Right atrium auricular region (tissue), 2 donors: ENCODE measurements at places on chromosomes 11 and 22. TPM values are rescaled to one million over a fixed set of nuclear protein-coding genes. Genes with fewer than 3 reads are reported as not detected.

- DNase-seq, result no peak
- no peaks in the 10 kb centered on the region for H3K27me3 ChIP-seq
- no peaks in the 10 kb centered on the region for H3K4me1 ChIP-seq
- H3K4me3 ChIP-seq, result no peak overlapping the region
- peak overlapping the region; percentile 56 for H3K27ac ChIP-seq
Measured at GRCh38 chr22:35882211-35883030, 146.2 kb downstream of the RBFOX2 start.

The MS4A6A gene
- 40.8 TPM for total RNA-seq

DNA sequence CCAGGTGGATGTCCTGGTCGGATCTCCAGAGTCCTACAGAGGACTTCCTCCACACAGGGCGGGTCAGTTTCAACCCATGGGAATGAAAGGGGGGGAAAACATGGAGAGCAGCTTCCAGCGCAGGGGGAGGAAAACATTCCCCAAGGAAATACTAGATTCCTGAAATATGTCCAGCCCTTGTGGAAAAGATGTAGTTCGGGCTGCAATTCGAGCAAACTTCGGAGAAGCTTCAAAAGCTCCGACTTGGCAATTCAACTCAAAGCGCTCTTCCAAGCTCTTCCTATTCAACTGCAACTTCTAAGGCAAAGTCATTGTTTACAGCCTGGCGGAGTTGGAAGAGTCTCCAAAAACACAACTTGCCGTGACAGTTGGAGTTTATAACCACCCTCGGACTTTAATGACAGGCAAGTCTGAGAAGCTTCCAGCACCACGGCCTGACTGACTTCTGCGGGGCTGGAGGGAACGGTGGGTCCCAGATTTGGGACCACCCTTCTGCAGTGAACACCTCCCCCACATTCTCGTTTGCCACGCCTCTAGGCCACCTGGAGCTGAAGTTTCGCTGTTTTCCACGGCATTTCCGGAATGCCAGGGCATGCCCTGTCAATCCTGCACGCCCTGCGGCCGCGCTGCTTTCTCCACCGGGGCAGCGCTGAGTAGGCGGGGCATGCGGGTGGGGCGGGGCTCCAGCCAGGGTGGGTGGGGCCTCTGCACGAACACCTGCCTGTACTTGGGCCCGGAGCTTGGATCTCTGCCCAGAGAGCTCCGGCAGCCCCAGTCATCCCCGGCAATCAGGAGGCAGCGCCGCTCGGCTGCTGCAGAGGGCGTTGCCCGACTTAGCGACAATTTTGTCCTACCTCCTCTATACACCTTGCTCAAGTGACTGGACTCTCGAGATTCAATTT, 49.0 kb upstream of the BIRC3 start:
- peaks cover 11% of the 10 kb centered on the region for H3K4me1 ChIP-seq
- H3K27ac ChIP-seq, result peak overlapping the region; percentile 59
- H3K27me3 ChIP-seq, result no peaks in the 10 kb centered on the region
- DNase-seq, result peak; percentile 65
- no peaks in the 10 kb centered on the region for H3K36me3 ChIP-seq
- H3K4me3 ChIP-seq, result peak overlapping the region; percentile 54

DNA sequence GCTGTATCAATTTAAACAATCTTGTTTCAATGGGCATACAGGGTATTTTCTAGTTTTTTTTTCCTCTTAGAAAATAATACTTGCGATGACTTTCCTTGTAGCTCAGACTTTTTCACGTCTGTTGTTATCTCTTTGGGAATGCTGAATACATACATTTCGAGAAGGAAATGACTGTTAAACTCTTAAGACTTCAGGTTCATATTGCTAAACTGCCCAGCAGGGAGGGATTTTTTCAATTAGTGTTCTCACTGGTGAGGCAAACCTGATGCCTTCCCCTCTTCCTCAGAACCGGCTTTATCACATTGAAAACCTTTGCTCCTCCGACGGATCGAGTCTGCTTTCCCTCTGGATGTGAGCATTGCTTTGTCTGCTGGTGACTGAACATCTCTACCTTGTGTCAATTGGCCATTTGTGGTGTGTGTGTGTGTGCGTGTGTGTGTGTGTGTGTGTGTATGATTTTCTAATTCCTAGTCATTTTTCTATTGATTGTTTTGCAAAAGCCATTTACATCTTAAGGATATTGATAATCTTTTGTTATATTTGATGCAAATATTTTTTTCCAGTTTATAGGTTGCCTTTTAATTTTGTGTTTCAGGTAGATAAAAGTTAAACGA, 6.6 kb downstream of the NEAT1 start:
- H3K36me3 ChIP-seq, result peaks cover 78% of the 10 kb centered on the region
- peak overlapping the region; percentile 79 for H3K4me3 ChIP-seq
- H3K27ac ChIP-seq, result peak overlapping the region; percentile 99
- H3K4me1 ChIP-seq, result peaks cover 71% of the 10 kb centered on the region
- H3K27me3 ChIP-seq, result no peaks in the 10 kb centered on the region

The RTN4RL2 gene
- 0.94 TPM for total RNA-seq
